ENCODE measurements at places on chromosomes 16 and 17.

DNA sequence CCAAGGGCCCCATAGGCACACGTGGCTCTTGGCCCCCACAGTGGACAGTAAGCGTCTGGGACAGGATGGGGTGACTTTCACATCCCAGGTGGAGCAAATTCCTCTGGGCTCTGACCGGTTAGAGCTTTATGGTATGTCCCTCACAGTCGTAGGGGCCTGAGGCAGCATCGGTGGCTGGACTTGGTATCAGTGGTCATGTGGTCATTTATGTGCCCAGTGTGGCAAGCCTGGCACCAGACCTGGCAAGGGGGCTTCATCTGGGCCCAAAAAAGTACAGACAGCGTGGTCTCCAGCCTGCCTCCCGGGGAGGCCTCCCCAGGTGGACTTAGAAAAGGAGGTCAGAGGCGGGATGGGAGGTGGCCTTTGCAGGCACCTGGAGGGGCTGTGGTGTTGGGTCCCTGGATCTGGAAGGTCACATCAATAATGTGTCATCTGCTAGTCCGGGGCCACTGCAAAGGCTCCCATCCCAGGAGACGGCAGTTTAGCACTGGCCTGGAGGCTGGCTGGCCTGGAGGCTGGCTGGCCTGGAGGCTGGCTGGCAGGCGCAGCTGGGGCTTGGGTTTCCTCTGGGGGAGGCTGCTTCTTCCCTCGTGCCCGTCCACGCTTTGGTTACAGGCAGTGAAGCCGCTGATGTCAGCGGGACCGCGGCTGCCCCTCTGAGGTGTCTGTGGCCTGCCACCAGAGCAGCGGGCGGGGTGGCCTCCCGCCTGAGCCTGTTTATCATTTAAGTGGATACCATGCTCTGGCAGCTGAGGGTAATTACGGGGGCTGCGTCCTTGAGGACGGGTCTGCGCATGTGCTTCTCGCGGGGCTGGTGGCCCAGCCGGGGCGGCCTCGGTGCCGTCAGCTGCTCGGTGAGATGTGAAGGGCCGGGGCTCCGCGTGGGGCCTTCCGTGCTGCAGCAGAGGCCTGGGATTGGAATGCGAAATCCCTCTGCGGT, 20.7 kb upstream of the CBX4 start:
- no peak for DNase-seq

GRCh38 chr17:72592967-72593325, 472.1 kb downstream of the SOX9 start:
- DNase-seq, result no peak

DNA sequence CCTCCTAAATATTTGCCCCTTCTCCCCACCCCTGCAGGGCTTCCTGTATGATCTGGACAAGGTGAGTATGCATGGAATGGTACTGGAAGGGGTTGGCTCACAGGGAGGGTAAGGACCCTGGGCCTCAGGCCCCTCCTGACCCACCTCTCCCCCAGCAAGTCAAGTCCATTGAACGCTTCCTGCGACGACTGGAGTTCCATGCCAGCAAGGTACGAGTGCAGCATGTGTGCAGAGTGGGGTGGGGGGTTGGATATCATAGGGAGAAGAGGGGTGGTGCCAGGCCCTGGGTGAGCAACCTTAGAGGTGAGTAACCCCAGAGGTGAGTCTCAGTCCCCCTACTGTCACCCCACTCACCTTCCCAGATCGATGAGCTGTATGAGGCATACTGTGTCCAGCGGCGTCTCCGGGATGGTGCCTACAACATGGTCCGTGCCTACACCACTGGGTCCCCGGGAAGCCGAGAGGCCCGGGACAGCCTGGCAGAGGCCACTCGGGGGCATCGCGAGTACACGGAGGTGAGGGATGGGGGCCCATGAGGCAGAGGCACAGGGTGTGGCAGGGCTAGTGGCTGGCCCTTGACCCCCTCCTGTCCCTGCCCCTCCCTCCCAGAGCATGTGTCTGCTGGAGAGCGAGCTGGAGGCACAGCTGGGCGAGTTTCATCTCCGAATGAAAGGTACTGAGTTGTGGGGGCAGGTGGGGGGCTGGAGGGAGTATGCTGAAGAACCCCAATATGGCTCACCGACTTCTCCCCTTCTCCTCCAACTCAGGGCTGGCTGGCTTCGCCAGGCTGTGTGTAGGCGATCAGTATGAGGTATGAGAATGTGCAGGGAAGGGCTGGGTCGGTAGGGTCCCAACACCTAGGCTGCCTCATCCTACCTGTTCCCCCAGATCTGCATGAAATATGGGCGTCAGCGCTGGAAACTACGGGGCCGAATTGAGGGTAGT, 11.3 kb downstream of the RIPOR1 start:
- DNase-seq, result no peak

GRCh38 chr17:64747938-64748540, 85.9 kb upstream of the SMURF2 start:
- no peak for DNase-seq

DNA sequence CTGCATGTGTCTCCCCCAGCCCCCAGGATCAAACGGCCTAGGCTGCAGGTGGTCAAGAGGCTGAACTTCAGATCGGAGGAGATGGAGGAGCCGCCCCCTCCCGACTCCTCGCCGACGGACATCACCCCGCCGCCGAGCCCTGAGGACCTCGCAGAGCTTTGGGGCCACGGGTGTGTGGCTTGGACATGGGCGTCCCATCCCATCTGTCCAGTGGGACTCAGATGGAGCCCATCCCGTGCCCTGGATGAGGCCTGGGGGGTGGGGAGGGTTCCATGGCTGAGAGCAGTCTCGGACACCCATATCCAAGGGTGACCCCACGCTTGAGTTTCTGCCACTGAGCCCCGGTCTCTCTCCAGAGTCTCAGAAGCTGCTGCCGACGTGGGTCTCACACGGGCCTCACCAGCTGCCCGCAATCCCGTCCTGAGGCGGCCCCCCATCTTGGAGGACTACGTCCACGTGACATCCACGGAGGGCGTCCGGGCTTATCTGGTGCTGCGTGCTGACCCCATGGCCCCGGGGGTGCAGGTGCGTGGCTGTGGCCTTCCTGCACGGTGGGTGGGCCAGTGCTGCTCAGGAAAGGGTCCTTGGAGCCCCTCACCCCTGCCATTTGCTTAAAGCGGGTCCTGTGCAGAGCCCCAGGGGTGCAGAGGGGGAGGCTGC, 901 bp downstream of the CHTF18 start:
- no peak for DNase-seq

- no peak for DNase-seq
Observed at GRCh38 chr17:39099663-39100286, 51.7 kb downstream of the PLXDC1 start.

DNA sequence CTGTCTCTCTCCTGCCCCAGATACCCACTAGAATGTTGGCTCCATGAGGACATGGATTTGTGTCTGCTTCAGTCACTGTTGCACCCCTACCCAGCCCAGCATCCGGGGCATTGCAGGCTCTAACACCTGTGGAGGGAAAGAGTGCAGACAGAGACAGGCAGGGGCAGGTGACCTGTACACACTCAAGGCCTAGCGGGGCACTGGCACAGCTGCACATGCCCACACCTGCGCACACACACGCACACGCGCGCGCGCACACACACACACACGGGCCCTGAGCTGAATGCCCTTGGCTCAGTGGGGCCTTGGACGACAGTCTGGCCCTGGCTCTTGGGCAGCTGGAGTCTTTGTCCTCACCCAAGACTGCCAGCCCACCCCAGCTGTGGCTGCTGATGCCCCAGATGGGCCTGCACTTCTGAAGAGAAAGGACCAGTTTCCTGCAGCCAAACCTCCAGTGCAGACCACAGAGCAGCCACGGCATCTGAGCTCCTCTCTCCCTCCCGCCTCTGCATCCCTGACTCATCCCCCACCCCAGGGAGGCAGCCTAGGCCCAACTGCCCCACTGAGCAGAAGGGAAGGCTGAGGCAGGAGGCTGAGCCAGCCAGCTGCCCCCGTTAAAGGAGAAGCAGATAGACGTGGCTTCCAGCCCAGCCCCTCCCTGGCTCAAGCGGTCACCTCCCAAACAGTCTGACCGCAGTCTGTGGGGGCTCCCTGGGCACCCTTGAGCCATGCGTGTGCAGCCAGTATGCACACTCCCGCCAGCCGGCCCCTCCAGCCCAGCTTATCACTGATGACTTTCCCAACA, 12.3 kb upstream of the RAI1 start:
- no peak for DNase-seq

DNA sequence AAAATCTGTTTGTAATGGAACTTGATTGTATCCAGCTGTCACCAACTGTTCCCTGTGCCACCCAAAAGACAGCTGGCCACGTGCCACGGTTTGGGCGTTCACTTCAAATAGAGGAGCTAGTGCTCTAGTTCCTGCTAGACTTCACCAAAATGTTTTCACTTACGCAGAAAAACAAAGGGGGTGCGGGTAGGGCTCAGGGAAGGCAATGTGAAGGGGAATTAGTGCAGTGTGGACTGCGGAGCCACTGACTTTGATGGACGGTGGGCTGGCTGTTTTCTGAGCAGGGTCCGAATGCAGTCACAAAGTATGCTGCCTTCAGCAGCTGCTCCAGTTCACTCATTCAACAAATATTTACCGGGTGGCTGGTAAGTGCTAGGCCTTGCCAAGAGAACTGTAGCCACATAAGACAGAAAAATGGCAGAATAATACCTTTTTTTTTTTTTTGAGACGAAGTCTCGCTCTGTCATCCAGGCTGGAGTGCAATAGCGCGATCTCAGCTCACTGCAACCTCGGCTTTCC, 7.6 kb upstream of the CYTH1 start:
- no peak for DNase-seq

DNA sequence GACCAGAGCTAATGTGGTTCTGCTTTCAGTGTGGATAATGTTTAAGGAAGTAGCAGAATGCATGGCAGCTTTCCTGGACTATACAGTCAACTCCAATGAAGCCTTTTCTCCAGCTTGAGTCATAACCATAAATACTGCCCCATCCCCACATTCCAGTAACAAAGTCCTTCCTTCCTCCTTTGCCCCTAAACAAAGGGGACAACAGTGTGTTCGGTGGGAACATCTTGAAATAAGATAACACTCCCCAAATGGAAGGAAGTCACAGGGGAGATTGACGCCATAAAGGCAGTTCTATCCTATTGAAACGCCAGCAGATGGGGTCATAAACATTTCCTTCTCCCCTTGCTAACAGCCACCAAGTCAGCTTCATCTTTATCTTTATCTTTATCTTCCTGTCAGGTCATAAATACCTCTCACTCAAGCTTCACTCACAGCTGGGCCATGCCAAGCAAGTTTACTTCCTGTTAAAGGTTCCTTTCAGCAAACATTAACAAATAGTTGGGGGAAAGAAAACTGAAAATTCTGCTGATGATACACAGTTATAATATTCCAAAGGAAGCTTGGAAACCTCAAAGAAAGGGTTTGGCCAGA, 136.7 kb downstream of the SNX11 start:
- peak; percentile 26 for DNase-seq

DNA sequence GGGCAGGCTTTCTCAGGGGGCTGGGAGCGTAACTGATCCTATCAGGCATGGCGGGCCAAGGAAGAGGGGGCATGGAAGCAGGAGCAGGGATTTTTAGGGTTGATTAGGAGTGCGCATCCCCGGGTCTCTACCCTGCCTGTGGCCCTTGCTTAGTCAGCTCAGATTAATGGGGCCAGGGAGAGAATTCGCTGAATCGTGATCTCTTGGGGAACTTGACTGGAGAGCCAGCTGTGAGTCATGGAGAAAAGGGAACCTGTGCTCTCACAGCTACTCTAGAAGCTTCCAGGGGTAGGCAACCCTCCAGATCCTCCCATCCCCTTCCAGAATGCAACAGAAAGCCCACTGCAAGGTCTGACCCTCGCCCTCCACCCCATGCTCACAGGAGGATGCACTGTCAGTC, 3.6 kb downstream of the FOXN1 start:
- DNase-seq, result no peak

DNA sequence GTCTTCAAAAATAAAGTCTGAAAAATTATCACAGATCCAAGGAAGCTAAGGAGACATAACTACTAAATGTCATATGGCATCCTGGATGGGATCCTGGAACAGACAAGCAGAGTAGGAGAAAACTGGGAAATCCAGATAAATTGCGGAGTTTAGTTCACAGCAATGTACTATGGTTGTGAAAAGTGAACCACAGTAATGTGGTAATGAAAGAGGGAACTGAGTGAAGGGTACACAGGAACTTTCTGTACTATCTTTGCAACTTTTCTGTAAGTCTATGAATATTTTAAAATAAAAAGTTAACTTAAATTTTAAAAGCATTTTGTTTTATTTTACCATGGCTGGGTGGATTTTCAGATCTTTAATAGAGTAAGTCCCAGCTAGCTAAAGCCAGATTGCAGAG, 16.3 kb downstream of the SLFN12L start:
- DNase-seq, result no peak

DNA sequence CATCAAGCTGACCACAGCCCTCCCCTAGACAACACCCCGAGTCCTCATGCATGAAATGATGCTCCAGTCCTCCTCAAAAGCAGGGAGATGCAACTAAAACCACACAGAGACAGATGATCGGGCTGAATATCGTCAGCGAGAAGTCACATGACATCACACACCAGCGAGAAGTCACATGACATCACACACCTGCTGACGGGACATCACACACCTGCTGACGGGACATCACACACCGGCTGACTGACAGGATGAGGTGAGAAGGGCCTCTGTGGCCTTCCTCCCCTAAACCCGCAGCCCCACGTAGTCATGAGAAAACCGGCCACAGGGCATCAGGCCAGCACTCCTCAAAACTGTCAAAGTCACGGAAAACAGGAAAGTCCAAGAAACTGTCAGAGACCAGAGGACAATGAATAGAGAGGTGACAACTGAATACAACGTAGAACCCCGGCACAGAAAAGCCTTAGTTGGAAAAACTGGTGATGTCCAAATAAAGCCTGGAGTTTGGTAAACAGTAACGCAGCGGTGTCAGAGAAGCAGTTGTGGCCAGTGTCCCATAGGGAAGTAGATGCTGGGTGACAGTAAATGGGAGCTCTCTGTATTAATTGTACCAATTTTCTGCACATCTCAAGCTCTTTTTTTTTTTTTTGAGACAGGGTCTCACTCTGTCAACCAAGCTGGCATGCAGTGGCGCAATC, 14.3 kb downstream of the LITAF start:
- DNase-seq, result no peak

GRCh38 chr17:5784791-5785190, 200.5 kb upstream of the NLRP1 start:
- no peak for DNase-seq

GRCh38 chr17:50200457-50201275, 765 bp downstream of the COL1A1 start:
- DNase-seq, result peak; percentile 87

DNA sequence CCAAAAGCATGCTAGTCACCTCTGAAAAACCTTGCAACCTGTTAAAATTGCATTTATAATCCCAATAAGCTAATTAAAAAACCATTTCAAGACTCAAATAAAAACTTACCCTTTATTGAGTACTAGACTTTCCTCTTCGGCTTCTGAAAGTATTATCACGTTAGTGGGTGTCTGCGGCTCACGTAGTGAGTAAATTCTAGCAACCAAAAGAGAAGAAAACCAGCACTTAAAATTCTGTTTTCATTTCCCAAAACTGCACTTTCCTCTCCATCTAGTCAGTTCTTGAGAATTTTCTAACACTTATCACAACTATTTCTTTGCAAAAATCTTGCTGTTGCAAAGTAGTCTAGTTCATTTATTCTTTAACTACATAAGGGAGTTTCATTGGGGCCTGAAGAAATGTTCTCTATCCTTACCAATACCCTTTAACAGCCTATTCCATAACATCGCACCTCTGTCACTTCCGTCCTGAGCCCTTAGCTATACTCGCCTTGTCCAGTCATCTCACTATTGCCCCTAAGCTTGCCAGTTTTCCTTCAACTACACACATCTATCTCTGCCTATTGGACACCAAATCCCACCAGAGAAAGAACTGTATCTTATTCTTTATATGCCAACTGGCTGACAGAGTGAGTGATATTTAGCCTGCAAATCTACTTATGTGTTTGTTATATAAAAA, 8.7 kb downstream of the NUP88 start:
- DNase-seq, result no peak

GRCh38 chr17:62665599-62665998, 38.1 kb downstream of the MRC2 start:
- no peak for DNase-seq

- no peak for DNase-seq
Observed at GRCh38 chr17:49873466-49873865, 25.6 kb upstream of the TAC4 start.
